Epithelial cell of umbilical artery (primary cell): ENCODE measurements at places on chromosomes 4 and X. TPM values are rescaled to one million over a fixed set of nuclear protein-coding genes. Genes with fewer than 3 reads are reported as not detected.

Gene FGFBP1
- not detected in 2 replicates for total RNA-seq

Gene BEND2
- not detected in 2 replicates for total RNA-seq

Gene MAGEA9B
- not detected in 2 replicates for total RNA-seq

Gene PRICKLE3
- 5.2 and 6.2 TPM in 2 replicates for total RNA-seq

Gene HTN1
- not detected in 2 replicates for total RNA-seq

Gene TMA16
- total RNA-seq = 41.2 and 62.4 TPM in 2 replicates

Gene RBM46
- total RNA-seq = under 0.01 TPM in 1 of 2 replicates, not detected in the other

Gene RNF150
- total RNA-seq = 0.46 and 0.65 TPM in 2 replicates

Gene CENPVL2
- total RNA-seq = not detected in 2 replicates

Gene SH3BGRL
- total RNA-seq = 32.8 and 36.7 TPM in 2 replicates
